NCI-H1417 treated with DMSO at 0.1 percent for 48 hours (cell line): ENCODE measurements at places on chromosomes 16 and 17.

GRCh38 chr16:84053237-84053636 lies 10.6 kb upstream of the SLC38A8 start:
- no peak for DNase-seq

DNA sequence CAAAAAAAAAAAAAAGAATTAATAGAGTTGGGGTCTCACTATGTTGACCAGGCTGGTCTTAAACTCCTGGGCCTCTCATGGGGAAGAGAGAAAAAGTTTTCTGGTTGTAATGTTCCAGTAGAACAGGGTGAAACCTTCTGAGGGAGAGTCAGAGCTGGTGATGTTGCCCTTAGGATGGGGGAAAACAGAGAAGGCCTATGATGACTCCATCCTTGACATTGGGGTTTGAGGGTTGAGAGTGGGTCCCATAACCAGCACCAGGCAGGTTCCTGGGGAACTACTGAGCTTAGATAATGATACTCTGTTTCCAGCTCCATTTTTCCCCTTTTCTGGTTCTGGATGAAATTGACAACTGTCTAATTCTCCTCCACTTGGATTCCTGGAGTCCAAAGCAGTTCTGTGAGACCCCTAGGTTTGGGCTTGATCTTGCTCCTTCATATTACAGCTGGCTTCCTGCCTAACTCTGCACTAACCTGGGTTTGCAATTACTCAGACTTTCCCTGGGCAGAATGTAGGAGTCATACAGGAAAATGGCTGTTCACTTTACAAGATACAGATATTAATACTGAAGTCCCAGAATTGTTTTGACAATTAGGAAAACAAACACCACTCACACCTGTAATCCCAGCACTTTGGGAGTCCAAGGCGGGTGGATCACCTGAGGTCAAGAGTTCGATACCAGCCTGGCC lies 62.8 kb upstream of the B4GALNT2 start:
- no peak for DNase-seq

DNA sequence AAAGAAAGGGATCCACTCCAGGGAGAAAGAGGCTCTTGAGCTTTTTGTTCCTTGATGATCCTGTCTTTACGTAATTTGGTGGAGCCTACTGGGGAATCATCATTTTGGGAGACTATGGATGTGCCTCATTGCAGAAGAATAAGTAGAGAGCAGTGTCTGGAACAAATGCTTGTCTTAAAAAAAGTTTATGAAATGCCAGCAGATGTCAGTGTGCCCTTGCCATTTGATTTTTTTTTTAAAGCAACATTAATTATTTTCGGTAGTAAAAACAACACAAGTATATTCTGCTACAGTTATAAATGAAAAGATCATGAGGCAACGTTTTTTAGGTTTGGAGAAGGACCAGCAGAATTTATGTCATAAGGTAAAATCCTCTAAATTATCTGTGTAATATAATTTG lies 934.8 kb upstream of the EEF2KMT start:
- no peak for DNase-seq

DNA sequence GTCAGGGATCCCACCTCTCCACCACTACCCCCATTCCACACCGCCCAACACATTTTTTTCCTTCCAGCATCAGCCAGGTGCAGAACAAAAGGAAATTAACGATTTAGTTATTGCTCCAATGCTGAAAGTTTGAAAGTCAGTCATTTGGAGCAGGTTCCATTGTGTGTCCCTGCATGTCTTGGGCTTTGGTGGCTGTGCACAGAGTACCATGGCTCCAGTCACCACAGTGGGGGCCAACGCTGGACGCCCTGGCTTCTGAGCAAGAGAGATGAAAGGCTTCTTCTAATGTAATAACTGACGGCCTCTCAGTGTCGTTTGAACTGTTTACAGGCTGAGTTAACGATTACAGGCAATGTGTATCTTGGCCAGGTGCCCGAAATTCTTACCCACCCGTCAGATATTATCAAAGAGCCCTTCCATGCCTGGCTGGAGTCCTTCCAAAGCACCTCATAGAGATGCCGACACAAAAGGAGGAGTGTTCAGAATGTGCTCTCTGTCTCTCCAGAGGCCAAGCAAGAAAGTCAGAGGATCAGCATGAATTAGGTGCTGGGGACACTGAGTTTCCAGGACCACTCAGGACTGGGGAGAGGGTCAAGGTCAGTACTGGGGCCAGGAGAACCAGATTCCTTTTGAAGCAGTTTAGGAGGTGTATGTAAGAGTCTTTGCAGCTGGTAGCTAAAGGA lies 25.9 kb downstream of the RNF43 start:
- DNase-seq, result peak; percentile 58

DNA sequence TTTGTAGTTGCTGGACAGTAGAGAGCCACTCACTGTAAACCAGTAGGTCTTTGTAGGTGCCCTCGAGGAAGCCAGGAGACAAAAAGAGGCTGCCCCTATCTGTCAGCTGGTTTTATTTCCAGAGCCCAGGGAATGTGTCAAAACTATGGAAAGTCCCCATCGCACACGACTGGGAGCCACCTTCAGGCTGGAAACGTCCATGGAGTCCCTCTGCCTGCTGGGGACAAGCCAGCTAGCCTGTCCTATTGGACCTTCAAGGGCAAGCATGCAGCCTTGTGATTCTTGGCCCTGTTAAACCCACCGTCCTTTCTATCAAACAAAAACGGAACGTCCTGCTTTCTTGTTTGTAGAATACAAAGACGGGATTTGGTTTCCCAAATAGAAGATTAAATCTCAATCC lies 289.8 kb downstream of the SLC39A11 start:
- no peak for DNase-seq

DNA sequence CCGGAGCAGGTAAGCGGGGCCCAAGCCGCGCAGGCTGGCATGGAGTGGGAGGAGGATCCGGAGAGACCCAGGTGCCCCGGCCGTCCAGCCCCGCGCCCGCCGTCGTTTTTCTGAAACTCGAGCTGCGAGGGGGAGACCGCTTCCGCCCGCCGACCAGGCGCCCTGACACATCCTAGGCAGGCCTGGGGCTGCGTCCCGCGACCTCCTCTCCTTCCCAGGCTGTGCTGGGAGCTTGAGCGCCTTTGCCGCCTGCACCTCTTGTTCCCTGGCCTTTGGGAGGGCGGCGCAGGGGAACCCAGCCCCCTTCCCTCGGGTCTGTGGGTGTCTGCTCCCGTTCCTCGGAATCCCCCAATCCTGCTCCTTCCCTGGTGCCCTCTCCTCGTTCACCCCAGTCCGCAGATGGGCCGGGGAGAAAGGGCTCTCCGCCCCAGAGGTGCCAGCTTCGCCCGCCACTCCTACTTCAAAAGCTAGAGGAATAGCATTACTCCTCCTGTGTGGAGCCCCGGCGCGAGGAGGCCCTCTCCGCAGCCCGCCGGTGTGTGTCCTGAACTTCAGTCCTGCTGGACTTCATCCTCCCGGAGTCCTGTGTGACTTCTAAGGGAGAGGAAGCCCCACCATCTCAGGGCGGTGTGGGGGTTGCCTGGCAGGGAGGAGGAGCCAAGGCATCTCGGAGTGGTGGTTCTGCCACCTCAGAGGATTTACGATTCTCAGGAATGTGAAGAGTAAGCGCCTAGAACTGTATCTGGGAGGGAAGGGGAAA lies 1.0 kb downstream of the NHERF1 start:
- DNase-seq, result no peak

GRCh38 chr17:12406623-12407215 lies 259.0 kb upstream of the MYOCD start:
- no peak for DNase-seq

- DNase-seq, result no peak
These were observed 77.1 kb upstream of the HS3ST3A1 start for GRCh38 chr17:13678841-13679240.

GRCh38 chr16:74219706-74220105 lies 76.9 kb upstream of the PSMD7 start:
- no peak for DNase-seq

DNA sequence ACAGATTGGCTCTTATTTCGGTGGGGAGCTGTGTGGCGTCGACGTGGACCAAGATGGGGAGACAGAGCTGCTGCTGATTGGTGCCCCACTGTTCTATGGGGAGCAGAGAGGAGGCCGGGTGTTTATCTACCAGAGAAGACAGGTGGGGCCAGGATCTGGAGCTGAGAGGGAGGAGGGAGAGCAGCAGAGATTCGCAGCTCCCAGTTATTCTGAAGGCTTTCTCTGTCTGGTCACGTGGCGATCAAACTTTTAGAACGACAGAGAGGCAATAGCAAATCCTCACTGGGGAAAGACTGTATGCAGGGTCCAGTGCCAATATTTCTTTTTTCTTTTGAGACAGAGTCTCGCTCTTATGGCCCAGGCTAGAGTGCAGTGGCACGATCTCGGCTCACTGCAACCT lies 22.2 kb downstream of the ITGAL start:
- no peak for DNase-seq

GRCh38 chr17:17872547-17873345 lies 36.0 kb upstream of the SREBF1 start:
- no peak for DNase-seq

- DNase-seq, result no peak
These were observed 19.5 kb downstream of the AP1G1 start for GRCh38 chr16:71789136-71789535.

- DNase-seq, result no peak
These were observed 278 bp downstream of the RAB11FIP3 start for GRCh38 chr16:425740-426114.

DNA sequence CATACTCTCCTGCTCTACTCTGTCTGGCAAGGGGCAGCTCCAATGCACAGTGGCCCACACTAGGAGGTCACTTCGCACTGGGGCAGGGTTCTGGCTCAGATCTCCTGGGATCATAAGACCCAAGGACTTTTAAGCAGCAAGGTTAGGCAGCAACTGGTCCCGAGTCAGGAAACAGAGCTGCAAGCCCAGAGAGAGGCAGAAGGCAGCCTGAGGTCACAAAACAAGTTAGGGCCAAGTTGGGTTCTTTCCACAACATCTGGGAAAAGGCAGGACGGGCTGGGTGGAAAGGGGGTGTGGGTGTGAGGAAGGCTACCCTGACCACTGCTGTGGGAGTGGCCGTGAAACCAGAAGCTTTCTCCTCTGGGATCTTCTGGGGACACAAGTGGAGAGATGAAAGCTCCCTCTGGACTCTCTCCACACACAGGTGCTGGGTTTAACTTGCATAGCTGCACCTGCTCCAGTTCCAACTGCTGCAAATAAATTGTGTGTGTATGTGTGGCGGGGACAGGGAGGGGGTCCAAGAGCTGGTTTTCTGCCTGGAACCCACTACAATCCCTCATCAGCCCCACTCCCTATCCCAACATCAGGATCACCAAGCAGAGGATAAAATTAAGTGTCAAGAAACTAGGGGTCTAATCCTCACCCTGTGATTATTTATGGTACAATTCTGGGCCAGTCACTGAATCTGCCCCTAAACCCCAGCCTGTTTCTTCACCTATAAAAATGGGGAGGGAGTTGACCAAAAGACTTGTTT lies 8.0 kb upstream of the TSPOAP1 start:
- DNase-seq, result no peak

DNA sequence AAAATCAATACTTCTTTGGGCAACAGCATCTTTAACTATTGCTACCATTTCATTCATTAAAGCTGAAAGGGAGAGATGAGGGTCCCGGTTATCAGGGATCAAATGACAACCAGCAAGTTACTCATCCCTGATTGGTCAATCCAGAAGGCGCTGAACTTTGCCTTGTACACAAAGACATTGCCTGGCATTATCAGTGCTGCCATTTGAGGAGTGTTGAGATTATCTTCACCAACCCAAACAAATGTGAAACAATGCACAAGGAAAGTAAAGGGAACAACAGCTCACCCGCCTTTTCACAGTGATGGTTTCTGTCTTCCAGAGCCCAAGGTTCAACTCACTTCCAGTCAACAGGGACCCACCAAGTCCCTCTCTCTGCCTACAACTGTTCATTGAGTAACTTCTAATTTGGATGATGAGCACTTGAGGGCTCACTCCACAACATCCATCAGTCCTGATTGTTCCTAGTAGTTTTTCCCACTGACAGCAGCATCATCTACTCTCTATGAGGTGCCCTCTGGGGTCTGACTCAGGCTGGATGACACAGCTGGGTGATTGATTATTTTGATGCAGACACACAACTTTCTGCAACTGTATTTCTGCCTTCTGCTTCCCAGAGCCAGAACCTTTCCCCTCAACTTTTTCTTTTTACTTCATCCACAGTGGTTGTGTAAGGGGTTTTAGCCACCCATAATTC lies 32.0 kb downstream of the LYRM9 start:
- DNase-seq, result no peak

GRCh38 chr17:8729421-8729820 lies 15.2 kb downstream of the CCDC42 start:
- no peak for DNase-seq

GRCh38 chr17:8038954-8039610 lies at the start of gene ALOX15B:
Gene ALOX15B (plus strand): TSS chr17:8039059. CDS start chr17:8039156, 97 bp downstream.
- no peak for DNase-seq

GRCh38 chr16:85936816-85937215 lies 37.9 kb downstream of the IRF8 start:
- DNase-seq, result no peak

DNA sequence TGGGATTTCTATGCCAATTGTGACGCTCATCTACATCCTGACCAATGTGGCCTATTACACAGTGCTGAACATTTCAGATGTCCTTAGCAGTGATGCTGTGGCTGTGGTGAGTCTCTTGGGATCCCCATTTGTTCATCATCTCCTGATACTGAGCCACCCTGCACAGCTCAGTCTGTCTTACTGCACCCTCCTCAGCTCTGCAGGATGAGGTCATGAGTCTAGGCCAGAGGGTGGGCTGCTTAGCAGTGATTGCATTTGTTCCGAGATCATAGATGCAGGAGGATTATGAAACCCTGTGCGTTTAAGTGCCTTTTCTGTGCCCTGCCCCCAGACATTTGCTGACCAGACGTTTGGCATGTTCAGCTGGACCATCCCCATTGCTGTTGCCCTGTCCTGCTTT lies 19.5 kb downstream of the SLC7A6OS start:
- no peak for DNase-seq

- no peak for DNase-seq
These were observed 7.2 kb upstream of the VASN start for GRCh38 chr16:4364196-4365013.

GRCh38 chr17:73420897-73421296 lies 109.1 kb upstream of the CDC42EP4 start:
- DNase-seq, result no peak

DNA sequence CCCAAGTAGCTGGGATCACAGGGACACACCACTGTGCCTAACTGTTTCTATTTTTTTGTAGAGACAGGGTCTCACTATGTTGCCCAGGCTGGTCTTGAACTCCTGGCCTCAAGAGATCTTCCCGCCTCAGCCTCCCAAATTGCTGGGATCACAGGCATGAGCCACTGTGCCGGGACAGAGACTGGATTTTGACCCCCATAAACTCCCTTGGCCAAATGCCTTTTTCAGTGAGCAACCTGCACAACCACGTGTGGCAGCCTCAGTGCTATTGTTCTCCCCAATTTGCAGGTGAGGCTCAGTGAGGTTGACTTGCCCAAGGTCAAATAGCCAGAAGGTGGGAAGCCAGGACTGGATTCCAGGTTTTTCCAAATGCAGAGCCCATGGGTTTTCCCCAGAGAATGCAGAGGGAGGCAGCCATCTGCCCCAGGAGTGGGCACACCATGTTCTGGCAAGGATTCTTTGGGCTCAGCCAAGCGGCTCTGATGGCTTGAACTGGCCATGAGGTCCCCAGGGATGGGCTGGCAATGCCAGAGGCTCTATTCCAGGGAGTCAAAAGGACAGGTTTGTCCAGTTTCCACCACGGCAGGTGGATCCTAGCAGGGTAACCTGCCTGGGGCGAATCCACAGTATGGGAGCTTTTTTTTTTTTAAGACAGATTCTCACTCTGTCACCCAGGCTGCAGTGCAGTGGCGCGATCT lies 1.8 kb downstream of the IL27 start:
- DNase-seq, result no peak
